ENCODE measurements at places on chromosomes 16 and 17.

GRCh38 chr16:84054916-84055315, 12.3 kb upstream of the SLC38A8 start:
- no peak for DNase-seq

GRCh38 chr17:42423766-42424165, 710 bp upstream of the CAVIN1 start:
- no peak for DNase-seq

DNA sequence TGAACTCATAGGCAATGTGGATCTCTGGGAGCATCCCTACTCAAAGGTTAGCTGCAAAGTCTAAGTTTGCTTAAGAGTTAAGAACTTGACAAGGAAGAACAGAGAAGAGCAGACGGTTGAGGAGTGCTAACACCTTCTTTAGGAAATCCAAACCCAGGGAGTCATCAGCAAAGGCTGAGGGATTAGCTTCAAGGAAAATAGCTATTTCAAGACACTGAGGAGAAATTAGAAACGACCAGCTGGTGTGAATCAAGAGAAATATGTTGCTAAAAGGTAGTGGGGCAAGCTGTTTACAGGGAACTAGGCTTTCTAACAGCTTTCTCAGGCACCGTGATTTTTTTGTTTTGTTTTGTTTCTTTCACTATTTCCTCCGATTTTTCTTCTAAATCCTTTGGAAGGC, 90.7 kb downstream of the CDH8 start:
- no peak for DNase-seq

- DNase-seq, result no peak
Observed at GRCh38 chr17:72863526-72864211, 228.8 kb downstream of the SLC39A11 start.

GRCh38 chr17:9020824-9021157, 519 bp upstream of the NTN1 start:
- DNase-seq, result no peak

- DNase-seq, result no peak
Observed at GRCh38 chr17:46873941-46874645, 22.7 kb downstream of the WNT9B start.

DNA sequence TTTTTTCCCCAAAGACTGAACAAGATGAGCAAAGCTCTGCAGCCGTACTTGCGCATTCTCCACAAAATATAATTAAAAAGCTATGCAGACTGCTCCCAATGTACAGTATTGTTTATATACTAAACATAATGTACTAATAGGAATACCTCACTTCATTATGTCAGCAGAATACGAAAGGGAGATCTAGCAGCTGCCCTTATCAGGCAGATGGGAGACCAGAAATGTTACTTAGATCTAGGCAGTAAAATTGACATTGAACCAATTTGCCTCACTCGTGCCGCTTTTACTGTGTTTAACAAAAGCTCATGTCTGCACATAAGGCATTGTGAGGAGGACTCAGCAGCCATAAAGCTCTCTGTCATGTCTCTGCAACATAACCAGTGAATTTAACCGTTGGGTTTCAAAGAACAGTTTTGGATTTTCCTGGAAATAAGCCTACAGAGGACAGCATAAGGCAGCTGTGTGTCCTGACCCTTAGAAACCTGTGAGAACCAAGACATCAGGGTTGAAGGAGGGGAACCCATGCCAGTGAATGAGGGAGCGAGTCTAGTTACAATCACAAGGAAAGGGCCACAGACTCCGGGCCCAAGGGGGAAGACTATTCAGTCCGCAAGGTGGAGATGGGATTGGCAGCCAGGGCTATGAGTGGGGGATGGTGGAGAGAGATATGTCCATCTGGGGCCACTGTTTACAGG, 71.4 kb downstream of the GNAO1 start:
- no peak for DNase-seq

DNA sequence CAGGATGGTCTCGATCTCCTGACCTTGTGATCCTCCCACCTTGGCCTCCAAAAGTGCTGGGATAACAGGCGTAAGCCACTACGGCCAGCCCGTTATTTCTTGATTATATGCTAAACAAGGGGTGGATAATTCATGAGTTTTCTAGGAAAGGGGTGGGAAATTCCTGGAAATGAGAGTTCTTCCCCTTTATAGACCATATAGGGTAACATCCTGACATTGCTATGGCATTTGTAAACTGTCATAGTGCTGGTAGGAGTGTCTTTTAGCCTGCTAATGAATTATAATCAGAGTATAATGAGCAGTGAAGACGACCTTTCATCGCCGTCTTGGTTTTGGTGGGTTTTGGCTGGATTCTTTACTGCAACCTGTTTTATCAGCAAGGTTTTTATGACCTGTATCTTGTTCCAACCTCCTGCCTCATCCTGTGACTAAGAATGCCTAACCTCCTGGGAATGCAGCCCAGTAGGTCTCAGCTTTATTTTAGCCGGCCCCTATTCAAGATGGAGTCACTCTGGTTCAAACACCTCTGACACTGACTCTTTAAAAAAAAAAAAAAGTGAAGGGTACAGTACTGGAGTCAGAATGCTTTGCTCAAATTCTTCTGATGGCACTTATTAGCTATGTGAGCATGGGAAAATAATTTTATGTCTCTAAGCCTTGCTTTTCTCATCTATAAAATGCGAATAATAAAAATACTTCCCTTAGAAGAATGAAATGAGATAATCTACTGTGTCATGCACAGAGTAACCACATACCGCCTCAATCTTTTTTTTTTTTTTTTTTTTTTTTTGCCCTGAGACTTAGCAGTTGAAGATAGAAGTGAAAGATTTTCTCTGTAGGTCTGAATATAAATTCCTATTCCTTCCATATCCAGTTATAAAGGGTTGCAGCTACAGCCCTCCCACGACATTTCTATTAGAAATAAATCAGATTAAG, 5.1 kb upstream of the CALCOCO2 start:
- no peak for DNase-seq

DNA sequence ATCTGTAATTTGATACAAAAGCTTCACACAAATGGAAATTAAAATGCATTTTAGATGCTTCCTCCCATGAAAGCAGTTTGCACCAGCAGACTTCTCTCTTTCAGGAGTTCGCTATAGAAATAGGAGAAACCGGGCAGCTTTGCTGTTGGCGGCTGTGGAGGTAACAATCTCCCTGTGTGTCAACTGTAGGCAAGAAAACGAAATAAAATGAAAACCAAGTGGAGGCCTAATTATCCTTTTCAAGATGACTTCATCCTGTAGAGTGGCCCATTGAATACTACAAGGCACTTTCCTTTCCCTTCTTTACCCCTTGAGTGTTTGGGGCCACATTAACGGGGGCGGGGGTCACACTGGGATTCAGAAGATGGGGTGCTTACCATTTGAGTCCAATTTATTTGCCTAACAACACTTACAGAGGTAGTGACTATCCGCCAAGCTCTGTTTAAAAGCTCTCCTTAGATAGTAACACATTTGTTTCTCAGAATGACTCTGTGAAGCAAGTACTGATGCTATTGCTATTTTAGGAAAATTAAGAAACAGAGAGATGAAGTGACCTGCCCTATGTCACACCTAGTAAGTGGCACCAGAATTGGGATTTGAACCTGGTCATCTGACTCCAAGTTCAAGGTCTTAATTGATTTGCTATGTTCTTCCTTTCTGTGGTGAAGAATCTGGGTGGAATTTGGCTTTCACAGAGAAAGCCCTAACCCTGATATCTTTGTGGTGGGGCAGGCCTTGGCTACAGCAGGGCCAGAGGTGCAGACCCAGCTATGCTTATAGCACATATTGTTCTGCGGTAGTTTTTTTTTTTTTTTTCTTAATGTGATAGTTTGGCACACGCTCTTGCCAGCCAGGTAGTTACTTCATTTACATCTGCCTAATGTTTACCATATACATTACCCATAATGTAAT, 125.5 kb upstream of the MPHOSPH6 start:
- DNase-seq, result no peak

GRCh38 chr16:52271088-52271750, 275.7 kb downstream of the TOX3 start:
- DNase-seq, result no peak

DNA sequence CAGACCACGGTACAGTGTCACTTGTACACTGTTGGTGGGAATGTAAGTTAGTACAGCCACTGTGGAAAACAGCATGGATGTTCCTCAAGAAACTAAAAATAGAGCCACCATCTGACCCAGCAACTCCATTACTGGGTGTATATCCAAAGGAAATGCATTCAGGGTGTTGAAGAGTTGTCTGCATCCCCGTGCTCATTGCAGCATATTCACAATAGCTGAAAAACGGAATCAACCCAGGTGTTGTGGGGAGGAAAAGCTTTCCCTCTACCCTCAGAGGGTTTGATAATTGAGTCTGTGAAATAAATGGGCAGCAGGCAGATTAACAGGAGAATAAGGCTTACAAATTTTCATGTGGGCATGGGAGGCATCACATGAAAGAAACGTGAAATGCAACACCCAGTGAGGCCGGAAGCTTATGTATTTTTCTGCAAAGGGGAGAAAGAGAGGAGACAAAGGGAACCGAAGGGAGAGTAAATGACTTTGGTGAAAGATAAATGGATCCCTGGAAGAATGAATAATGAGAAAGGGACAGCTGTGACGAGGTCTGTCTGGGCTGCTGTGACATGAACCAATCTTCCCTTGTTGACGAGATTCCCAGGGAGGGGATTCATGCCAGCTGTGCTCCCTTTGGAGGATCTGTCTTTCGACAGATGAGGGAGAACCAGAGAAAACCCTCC, 106.2 kb downstream of the KCNJ12 start:
- DNase-seq, result no peak
